ENCODE measurements at places on chromosomes 12 and 14.

- no peak for DNase-seq
Observed at GRCh38 chr12:52525661-52526499, 5.7 kb upstream of the KRT5 start.

DNA sequence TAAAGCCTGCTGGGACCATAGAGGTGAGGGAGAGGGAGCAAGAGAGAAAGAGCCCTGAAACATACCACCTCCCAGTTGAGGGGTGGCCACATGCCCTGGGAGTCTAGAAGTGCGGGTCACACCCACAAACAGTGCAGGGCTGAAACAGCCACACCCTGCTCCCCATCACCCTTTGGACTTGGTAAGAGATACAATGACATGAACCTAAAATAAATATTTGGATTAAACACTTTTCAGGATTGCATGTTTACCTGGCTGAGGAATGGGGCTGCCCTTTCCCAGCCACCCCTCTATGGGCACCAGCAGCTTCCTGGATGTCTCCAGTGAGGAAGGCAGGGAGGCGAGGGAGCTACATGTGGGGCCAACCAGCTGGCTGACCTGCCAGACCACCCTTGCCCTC, 39.0 kb upstream of the TC2N start:
- DNase-seq = no peak

DNA sequence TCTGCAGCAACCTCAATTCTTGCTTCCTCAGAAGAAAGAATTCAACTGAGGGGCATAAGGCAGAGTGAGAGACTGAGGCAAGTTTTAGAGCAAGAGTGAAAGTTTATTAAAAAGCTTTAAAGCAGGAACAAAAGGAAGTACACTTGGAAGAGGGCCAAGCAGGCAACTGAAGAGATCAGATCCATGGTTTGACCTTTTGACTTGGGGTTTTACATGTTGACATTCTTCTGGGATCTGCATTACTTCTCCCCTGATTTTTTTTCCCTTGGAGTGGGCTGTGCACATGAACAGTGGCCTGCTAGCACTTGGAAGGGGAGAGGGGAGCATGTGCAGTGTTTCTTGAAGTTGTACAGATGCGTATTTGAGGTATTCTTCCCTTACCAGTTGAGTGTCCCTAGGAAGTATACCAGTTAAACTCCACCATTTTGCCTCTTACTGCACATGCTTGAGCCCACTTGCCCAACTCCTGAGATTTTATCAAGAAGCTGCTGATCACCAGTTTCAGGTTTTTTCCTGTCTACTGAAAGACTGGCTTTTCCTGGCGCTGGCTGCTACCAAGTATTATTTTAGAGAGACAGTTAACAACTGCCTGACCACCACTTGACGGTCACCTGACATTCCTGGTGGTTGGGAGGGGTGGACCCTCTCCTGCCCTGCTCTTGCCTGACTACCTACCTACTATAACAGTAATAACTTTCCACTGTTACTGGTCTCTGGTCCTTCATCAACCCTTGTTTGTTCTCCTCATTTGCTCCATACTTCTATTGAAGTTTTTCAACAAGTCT, 26.0 kb upstream of the TMTC2 start:
- no peak for DNase-seq

- DNase-seq = no peak
Observed at GRCh38 chr12:24773996-24774395, 174.9 kb downstream of the BCAT1 start.

GRCh38 chr12:96766232-96766631, 140.8 kb upstream of the NEDD1 start:
- DNase-seq = no peak

DNA sequence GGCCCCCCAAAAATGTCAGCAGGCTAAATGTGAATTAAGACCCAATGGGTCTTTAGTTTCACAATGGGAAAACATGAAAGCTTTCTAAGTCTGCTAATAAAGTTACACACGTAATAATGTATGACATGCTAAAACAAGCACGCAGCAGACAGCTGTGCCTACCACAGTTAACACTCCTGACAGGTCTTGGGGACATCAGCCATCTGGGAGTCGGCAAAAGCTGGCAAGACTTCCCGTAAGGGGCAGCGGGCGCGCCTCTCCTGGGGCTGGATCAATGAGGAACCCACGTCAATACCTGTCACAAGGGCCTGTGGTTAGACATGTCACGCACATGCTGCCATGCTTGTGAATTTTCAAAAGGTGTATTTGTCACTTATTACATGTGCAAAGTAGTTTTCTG, 45.0 kb downstream of the ACTN1 start:
- no peak for DNase-seq

DNA sequence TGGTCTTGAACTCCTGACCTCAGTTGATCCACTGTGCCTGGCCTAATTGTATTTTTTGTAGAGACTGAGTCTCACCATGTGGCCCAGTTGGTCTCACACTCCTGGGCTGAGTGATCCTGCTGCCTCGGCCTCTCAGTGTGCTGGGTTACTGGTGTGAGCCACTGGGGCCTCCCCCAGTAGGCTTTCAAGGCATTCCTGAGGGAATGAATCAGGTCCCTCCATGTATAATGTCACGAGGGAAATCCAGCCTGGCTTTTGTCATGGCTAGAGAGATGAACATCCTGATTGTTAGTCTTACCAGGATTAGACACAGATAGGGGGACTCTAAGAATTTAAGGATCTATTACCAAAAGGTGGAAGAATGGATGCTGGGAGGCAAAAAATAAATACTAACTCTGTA, 51.9 kb downstream of the CPSF2 start:
- DNase-seq = no peak

- no peak for DNase-seq
Observed at GRCh38 chr14:69685716-69686115, 74.3 kb downstream of the SUSD6 start.

Data from stimulated activated CD8-positive, alpha-beta memory T cell treated with anti-CD3 and anti-CD28 coated beads, Interleukin-2, amount 100 ng/mL, for 48 hours (primary cell).